ENCODE measurements at places on chromosomes 4 and X. TPM values are rescaled to one million over a fixed set of nuclear protein-coding genes. Genes with fewer than 3 reads are reported as not detected.
A peak's percentile ranks its signal among the peaks of the same experiment; 100 is the strongest.

- peaks cover 20% of the 10 kb centered on the region for H3K27me3 ChIP-seq
- no peak for DNase-seq
- peak overlapping the region; percentile 64 for H3K27ac ChIP-seq
- peaks cover 7% of the 10 kb centered on the region for H3K36me3 ChIP-seq
- H3K4me3 ChIP-seq = peak overlapping the region; percentile 89
These were observed 776 bp downstream of the RBM47 start for GRCh38 chr4:40628888-40629287.

DNA sequence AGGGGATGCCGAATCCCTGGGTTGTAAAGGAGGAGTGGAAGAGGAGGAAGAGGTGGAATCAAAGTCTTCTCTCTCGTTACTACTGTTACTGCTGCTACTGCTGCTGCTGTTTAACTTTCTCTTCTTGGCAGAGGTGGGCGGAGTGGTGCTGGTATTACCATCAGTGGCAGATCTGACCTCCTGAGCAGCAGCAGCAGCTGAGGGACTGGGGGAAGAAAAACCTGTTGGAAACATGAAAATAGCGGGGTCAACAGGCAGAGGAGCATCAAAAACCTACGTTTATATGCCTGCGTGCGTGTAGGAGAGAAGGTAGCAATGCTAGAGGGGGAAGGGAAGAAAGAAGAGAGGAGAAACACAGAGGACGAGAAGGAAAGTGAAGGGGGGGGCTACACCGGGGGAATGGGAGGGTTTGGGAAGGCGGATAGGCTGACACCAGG is 339 bp downstream of the CUL4B start:
- H3K27ac ChIP-seq = peak overlapping the region; percentile 99
- peaks cover 11% of the 10 kb centered on the region for H3K36me3 ChIP-seq
- DNase-seq = peak; percentile 82
- no peaks in the 10 kb centered on the region for H3K27me3 ChIP-seq
- H3K4me3 ChIP-seq = peak overlapping the region; percentile 99

Gene GLUD2
- total RNA-seq = 0.68 TPM

GRCh38 chr4:151103758-151104157 is 4.3 kb downstream of the RPS3A start:
- peaks cover 37% of the 10 kb centered on the region for H3K4me1 ChIP-seq
- H3K27ac ChIP-seq = peak overlapping the region; percentile 41
- no peak overlapping the region for H3K4me3 ChIP-seq
- DNase-seq = no peak
- peaks cover 4% of the 10 kb centered on the region for H3K27me3 ChIP-seq
- H3K36me3 ChIP-seq = peaks cover 78% of the 10 kb centered on the region

Gene HGFAC
- total RNA-seq = not detected

GRCh38 chrX:47176101-47176740 is 17.4 kb upstream of the UBA1 start:
- no peak for DNase-seq
- no peaks in the 10 kb centered on the region for H3K27me3 ChIP-seq
- H3K4me3 ChIP-seq = no peak overlapping the region
- peaks cover 39% of the 10 kb centered on the region for H3K36me3 ChIP-seq

DNA sequence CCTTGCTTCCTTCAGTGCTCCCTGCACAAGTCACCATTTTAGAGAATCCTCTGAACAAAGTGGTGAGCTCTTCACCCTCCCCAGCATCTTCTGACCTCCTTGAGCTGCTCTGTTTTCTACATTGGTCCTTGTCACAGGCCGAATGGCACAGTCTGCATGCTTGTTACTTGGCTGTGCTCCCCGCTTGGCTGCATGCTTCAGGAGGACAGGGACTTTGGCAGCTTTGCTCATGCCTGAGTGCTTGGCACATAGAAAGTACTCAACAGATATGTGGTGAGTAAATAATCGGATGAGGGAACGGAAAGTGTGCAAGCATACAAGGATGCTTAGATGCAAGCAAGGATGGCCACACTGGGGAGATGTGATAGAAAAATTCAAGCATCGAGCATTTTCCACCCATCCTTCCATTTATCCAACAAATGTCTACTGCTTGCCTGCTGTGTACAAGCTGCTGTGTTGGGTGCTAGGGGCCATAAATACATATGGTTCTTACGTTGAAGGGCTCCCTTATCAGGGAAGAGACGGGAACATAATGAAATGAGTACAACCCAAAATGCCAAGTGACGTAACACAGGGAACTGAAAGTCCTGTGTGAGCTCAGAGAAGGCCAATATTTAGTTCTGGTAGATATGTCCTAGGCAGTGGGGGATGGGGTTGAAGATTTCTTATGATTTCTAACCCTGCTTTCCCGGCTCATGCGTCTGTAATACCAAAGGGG is 31.2 kb downstream of the SLC2A9 start:
- H3K27ac ChIP-seq = no peak overlapping the region
- no peaks in the 10 kb centered on the region for H3K27me3 ChIP-seq
- H3K4me3 ChIP-seq = no peak overlapping the region
- DNase-seq = no peak
- peaks cover 14% of the 10 kb centered on the region for H3K4me1 ChIP-seq
- peaks cover 2% of the 10 kb centered on the region for H3K36me3 ChIP-seq

DNA sequence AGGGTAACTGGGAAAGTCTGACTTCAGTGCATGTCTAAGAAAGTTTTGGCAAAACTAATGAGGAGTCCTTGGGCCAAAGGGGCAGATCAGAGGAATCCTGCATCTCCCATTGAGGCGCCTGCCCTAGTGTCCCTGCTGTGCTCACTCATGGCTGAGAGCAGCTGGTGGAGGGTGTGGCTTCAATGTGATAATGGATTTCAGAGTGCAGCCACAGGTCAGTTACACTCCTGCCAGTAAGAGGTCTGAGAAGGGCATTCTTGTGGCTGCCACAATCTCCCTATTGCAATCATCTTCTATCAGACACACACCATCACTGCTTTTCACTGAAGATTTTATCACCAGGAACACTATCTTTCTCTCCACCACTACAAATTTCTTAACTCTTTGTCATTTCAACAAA is 457.1 kb downstream of the MID1IP1 start:
- no peak overlapping the region for H3K27ac ChIP-seq
- DNase-seq = no peak
- H3K36me3 ChIP-seq = peaks cover 15% of the 10 kb centered on the region
- no peak overlapping the region for H3K4me3 ChIP-seq

Gene SHISA3
- total RNA-seq = 0.23 TPM

- H3K4me3 ChIP-seq = no peak overlapping the region
- no peaks in the 10 kb centered on the region for H3K27me3 ChIP-seq
- peaks cover 49% of the 10 kb centered on the region for H3K36me3 ChIP-seq
- peaks cover 8% of the 10 kb centered on the region for H3K4me1 ChIP-seq
These were observed 87.6 kb downstream of the MRPL1 start for GRCh38 chr4:77950203-77950602.
